ENCODE measurements at places on chromosomes 11 and 22. TPM values are rescaled to one million over a fixed set of nuclear protein-coding genes. Genes with fewer than 3 reads are reported as not detected.

The MICAL2 gene
- total RNA-seq = 4.9 TPM

GRCh38 chr11:61571869-61572268 is 9.0 kb downstream of the SYT7 start:
- H3K4me3 ChIP-seq = no peak overlapping the region
- H3K27me3 ChIP-seq = peaks cover 2% of the 10 kb centered on the region
- H3K4me1 ChIP-seq = no peaks in the 10 kb centered on the region
- H3K27ac ChIP-seq = no peak overlapping the region
- DNase-seq = no peak

DNA sequence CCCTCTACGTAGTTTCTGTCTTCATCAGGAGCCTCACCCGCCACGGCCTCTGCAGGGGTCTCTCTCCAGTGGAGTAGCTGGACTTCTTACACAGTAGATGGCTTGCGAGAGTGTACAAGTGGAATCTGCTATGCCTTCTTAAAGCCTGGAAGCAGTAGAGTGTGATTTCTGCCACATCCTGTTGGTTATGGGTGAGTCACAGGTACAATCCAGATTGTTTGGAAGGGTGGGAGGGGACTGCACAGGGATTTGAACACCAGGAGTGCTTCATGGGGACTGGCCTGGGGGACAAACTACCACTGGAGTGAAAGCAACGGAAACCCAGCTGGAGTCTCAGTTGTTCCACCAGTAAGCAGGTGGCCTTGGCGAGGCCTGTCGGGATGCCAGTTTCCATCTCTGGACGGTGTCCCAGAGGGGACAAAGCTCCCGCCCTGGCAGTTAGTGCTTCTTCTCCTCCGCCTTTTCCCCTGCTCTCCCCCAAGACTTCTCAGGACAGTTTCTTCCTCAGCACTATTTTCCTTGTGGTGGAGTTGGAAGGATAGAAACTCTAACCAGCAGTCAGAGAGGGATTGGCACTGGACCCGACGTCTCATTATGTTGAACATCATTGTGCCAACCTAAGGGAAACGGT is 85.0 kb upstream of the RCN1 start:
- H3K27me3 ChIP-seq = no peaks in the 10 kb centered on the region
- no peak overlapping the region for H3K4me3 ChIP-seq
- DNase-seq = no peak
- no peak overlapping the region for H3K27ac ChIP-seq
- no peaks in the 10 kb centered on the region for H3K4me1 ChIP-seq
- no peaks in the 10 kb centered on the region for H3K36me3 ChIP-seq

- H3K27ac ChIP-seq = no peak overlapping the region
- H3K4me3 ChIP-seq = no peak overlapping the region
- H3K4me1 ChIP-seq = no peaks in the 10 kb centered on the region
- no peak for DNase-seq
- no peaks in the 10 kb centered on the region for H3K36me3 ChIP-seq
- no peaks in the 10 kb centered on the region for H3K27me3 ChIP-seq
Observed at GRCh38 chr11:132821014-132821413, 711.3 kb downstream of the OPCML start.

GRCh38 chr11:44338698-44339529 is 29.0 kb upstream of the ALX4 start:
- H3K36me3 ChIP-seq = no peaks in the 10 kb centered on the region
- no peaks in the 10 kb centered on the region for H3K27me3 ChIP-seq
- H3K4me3 ChIP-seq = no peak overlapping the region
- no peak overlapping the region for H3K27ac ChIP-seq
- DNase-seq = no peak
